ENCODE measurements at places on chromosomes 1 and 21.

- DNase-seq: peak; percentile 81
Measured at GRCh38 chr1:8423692-8424538, 106.0 kb downstream of the SLC45A1 start.

DNA sequence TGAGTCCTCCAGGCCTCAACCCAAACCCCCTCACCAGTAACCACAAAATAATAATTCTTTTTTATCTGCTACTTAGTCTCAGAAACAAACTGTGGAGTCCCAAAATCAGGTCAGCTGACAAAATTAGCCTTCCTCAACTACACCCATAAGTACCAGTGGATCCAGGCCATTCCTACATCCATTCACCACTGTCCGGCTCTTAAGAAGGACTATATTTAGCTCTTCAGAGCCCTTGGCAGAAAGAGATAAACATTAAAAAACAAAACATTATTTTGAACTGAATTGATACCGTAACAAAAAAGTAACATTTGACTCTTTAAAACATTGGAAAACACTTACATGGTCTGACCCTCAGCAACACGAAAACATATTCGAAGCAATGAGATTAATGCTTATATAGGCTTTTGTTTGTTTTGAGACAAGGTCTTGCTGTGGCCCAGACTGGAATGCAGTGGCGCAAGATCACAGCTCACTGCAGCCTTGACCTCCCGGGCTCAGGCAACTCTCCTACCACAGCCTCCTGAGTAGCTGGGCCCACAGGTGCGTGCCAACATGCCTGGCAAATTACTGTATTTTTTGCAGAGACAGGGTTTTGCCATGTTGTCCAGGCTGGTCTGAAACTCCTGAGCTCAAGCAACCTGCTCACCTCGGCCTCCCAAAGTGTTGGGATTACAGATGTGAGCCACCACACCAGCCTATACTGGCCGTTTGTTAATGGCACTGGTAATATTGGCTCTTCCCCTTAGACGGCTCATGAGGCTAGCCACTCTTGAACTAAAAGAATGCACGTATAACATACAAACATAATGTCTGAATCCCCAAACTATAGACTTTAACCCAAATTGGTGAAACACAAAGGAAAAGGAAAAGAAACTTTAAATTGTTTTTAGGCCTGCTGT lies 330.7 kb downstream of the SMYD3 start:
- DNase-seq: no peak

- DNase-seq: no peak
Measured at GRCh38 chr1:26378088-26378878, 5.7 kb upstream of the ZNF683 start.

- no peak for DNase-seq
Measured at GRCh38 chr1:227043755-227044154, 103.7 kb downstream of the COQ8A start.

DNA sequence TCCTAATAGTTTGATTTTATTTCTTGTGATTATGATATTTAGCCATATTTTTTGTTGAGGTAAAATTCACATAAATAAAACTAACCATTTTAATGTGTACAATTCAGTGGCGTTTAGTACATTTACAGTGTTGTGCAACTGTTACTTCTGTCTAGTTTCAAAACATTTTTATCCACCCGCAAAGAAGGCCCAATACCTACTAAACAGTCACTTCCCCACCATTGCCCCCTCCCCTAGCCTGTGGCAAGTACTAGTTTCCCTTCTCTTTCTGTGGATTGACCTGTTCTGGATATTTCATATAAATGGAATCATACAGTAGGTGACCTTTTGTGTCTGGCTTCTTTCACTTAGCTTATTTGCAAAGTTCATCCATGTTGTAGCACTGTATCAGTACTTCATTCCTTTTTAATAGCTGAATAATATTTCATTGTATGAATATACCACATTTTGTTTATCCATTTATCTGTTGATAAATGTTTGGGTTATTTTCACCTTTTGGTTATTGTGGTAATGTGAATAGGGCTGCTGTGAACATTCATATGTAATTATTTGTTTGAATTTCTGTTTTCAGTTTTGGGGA lies 4.1 kb downstream of the FLVCR1 start:
- no peak for DNase-seq

DNA sequence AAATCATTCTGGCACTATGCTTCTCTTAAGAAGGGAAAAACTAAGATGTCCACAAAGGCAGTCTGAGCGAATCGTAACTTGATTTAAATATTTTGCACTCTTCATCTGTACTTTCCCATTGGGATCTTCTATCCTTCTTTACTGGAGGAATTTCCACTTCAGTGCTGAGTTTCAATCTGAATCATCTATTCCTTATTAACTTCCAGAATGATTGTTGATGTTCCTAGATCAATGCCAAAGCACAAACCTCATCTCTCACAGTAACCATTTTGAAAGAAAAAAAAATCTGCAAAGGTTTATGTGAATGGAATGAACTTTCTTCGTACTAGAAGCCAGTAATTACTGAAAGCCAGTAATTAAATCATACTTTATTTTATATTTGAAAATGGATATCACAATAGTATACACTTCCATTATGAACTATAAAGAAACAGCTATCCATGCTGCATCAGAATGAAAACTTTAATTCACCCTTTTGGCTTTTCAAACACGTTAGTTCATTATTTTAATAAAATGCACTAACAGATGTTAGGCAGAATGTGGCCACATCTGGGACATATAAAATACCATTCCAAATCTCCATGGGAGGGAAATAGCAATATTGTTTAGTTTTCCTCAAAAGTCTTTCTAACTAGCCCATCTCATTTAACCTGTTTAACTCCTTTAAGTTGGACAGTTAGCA lies 5.5 kb upstream of the RNF2 start:
- DNase-seq: no peak

DNA sequence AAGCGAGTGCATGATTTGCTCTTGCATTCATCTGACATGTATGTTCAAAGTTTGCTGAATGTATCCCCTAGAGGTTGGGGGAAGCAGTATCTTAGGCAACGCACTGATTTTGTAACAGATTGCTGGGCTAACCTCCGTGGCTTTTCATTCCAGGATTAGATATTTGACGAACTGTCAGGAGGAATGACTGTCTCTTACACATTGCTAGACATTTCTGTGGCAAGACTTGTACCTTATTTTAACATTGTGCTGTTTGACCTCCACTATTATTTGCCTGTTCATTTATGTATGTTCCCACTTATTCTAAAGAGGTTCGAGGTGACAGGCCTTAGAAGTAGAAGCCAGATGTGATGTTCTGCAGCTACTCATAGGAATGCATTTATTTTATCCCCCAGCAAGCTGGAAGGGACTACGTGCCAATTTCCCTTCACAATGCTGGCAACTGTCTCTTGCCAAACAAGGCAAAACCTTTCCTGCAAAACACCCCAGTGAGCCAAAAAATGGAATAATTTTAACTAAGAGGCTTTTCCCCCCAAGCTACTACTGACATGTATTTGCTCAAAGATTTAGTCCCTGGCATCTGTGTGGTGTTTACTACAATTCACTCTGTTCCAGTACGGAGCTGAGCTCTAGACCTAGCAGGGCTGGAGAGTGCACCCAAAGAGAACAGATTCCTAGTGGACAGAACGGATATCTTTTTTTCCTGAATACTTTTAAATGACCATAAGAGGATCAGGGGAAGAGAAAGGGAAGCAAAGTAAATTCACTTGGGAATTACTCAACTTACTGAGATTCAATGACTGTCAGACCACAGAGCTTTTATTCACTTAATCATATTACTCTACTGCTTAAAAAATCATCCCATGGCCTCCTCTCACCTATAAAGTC lies 646.2 kb downstream of the SMYD3 start:
- DNase-seq: no peak

- no peak for DNase-seq
Measured at GRCh38 chr1:98550076-98550475, 111.4 kb upstream of the SNX7 start.

GRCh38 chr1:202706851-202707250 lies 3.4 kb downstream of the SYT2 start:
- no peak for DNase-seq

DNA sequence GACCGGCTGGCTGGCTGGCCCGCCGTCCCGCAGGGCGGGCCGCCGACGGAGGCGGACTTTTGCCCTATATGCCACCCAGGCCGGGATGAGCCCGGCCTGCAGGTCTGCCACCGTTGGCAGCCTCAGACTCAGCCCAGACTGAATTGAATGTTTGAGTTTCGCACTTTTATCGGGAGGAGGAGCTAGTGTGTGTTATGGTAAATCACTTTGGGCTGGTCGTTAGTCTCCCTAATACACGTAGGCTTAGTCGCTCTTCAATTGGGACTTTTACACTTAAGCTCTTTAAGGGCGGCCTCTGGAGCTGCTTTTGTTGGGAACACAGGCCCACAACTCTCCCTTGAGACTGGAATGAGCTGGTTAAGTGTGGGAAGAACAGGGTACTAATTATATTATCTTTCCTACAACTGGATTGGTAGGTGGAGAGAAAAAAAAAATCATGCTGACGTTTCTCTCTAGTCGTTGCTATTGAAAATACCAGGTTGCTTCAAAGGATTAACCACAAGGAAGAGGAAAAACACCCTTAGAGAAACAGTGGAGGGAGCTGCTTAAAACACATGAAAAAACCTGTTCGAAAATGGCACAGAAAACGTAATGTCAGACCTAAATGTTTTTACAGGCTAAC lies 1.4 kb upstream of the IRF2BP2 start:
- DNase-seq: no peak

DNA sequence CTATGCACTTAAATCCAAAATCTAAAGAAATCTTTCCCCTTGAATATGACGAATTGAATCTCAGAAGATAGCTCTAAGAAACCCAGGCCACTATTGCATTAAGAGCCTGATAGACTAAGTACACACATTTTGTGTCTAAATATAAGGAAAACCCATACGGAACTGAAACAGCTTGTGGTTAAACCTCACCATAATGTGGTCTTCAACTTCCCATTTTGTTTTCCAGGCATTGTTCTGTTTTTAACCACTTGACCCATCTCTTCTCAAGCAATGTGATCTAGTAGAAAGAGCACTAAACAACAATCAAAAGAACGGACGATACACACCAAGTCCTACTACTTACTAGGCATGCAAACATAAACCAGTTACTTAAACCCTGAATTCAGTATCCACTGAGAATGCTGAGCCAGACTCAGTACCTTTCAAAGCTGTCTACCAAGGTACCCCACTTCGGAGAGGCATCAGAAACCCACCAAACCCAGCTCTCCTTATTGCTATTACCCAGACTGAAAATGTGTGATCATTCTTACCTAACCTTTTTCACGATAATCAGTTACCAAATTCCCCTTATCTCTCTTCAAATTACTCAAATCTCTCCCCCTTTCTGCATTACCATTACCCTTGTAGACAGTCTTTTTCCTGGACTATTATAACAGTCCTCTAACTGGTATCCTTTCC lies 12.8 kb downstream of the OTUD7B start:
- no peak for DNase-seq

GRCh38 chr1:26102119-26102518 lies 9.5 kb upstream of the PDIK1L start:
- no peak for DNase-seq

DNA sequence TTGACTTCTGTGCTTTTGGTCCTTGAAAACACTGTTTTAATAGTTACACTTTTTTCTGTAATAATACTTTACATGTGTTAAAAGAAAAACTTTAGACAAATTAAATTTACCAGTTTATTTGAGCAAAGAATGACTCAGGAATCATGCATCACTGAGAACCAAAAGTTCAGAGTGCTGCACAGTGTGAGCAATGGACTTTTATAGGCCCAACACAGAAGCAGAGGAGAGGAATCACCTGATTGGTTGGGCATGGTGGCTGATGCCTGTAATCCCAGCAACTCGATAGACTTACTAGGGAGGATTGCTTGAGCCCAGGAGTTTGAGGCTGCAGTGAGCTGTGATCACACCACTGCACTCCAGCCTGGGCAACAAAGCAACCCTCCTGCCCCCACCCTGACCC lies 29.3 kb downstream of the ZNF648 start:
- no peak for DNase-seq

GRCh38 chr1:24118410-24119242 lies 6.7 kb upstream of the MYOM3 start:
- DNase-seq: no peak

DNA sequence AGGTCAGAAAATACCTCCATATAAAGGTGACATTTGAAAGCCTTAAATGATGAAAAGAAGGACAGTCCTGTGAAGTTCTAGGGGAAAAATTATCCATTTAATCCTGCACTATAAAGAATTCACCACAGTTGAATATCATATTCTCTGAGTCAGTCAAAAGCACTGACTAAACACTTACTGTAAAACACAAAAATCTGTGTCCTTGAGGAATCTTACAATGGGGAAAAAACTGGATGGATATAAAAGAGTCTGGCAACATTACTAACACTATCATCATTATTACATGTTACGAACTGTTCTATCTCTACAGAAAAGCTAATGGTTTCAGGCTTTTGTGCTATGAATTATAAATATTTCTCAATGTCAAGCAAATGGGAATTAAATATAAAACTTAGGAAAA lies 42.4 kb upstream of the HP1BP3 start:
- DNase-seq: no peak

DNA sequence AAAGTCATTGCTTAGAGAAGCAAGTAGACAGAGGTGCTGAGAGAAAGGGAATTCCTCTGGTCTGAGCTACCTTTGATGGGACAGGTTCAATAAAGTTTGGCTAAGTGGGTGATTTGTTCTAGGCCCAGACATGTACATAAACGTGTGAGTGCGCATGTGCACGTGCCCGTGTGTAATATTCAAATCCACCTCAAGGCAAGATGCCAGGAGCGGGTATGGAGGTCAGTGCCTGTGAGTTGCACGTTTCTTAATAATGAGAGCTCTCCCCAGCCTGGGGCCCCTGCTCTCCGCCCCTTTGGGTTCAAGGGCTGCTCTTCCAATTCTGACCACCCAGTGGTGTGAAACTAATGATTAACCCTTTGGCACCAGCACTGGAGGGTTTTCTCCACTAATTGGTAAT lies 53.8 kb upstream of the LMO4 start:
- DNase-seq: no peak

DNA sequence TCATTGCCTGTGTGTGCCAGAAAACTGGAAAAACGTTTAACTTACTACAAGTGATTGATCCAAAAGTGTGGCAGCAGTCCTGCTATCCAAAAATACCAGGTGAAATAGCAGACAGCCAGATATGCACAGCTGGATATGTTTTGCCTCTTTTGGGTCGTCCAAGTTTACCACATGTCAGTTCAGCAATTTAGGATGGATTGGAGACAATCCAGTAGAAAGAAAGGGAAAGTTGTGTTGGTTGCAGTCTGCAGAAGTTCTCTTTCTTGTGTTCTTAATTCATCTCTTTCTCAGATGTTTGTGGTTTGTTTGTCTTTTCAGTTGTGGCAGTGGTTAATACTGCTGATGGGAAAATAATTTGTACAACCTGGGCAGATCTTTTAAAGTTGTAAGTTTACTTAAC lies 645.0 kb downstream of the PTPRC start:
- peak; percentile 63 for DNase-seq

GRCh38 chr1:239912471-239912870 lies 179.2 kb upstream of the FMN2 start:
- DNase-seq: no peak

GRCh38 chr21:45745256-45745655 lies 101.7 kb downstream of the PCBP3 start:
- DNase-seq: no peak

DNA sequence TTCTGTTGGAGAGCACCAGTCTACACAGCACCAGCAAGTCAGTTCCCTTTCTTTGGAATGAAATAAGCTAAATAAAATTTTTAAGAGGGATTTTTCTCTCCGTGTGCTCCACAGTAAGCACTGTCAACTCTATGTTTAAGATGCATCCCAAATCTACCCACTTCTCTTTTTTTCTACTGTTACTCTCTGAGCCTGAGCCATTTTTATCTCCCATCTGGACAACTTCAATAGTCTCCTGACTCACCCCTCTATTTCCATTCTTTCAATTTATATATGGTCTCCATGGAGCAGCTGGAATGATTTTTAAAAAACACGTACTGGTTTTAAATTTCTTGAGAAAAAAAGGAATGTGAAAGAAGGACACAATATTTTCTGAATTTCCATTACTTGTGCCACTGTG lies 24.7 kb upstream of the CCT8 start:
- DNase-seq: no peak

Data from right forelimb (tissue), 1 donor.